Iris pigment epithelial cell (primary cell): ENCODE measurements at places on chromosomes 5 and 9.

GRCh38 chr5:150217873-150218692 lies 28.2 kb downstream of the SLC6A7 start:
- peak; percentile 78 for DNase-seq

GRCh38 chr9:110958847-110959246 lies 79.4 kb downstream of the LPAR1 start:
- no peak for DNase-seq

- no peak for DNase-seq
These were observed 7.4 kb downstream of the TLX3 start for GRCh38 chr5:171316258-171317121.

- DNase-seq, result peak; percentile 89
These were observed 20.0 kb upstream of the SPATA31E1 start for GRCh38 chr9:87862536-87863268.

DNA sequence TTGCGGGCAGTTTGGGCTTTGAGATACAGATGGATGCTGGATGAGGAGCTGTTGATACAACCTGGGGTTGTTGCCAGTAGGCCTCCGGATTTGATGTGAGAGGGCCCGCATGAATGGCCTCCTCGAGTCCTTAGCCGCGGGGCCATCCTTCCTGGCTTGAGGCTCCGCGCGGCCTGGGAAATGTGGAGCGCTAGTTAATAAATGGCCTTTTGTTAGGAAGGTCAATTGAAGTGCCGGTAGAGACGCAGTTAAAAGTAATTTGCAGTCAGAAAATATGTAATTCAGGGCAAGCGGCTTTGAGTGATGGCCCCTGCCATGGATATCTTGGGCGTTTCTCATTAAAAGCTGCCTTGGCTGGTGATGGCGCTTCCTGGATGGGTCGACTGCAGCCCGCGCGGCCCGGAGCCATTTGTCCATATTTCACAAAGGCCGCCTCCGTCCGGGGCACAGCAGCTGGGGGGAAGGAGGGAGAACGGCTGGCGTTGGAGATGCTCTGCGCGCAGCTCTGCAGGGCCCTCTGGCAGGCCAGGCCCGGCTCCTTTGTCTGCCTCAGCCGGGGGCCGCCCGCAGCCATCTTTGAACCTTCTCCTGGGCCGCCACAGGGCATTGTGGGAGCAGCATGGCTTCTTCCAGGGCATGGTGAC lies 11.2 kb downstream of the MVB12B start:
- DNase-seq, result no peak

DNA sequence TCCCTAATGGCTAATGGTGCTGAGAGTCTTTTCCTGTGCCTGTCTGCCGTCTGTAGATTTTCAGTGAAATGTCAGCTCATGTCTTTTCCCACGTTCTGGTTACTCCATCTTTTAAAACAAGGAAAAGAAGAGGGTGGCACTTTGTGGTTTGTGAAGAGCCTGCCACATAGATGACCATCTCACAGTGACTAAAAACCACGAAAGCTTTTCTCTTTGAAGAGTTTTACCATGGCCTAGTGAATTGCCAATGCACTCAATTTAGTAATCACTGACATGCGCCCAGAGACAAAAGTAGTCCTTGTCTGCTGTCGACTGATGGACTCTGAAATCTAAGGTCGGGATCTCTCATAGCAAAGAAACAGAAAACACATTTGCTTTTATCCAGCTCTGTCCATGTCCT lies 50.4 kb downstream of the SPATA31C2 start:
- no peak for DNase-seq

- peak; percentile 40 for DNase-seq
These were observed 149.5 kb downstream of the C9orf152 start for GRCh38 chr9:110058304-110058953.

DNA sequence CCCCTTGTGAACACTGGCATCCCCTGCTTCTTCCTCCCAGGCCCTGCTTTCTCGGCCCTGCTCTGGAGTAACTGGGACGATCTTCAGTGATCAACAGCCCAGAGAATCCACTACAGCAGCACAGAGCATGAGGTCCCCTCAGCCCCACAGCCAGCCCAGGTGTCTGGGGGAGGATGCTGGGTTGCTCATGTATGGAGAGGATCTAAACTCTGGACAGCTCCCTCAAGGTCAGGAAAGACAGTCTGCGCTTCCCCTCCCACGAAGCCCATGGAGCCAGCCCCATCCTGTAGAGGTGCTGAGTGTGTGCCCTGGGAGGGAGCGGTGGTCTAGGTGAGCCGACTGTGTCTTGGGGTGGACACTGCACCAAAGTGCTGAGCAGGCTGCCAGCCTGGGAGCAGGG lies 190.2 kb downstream of the GABBR2 start:
- DNase-seq, result no peak

DNA sequence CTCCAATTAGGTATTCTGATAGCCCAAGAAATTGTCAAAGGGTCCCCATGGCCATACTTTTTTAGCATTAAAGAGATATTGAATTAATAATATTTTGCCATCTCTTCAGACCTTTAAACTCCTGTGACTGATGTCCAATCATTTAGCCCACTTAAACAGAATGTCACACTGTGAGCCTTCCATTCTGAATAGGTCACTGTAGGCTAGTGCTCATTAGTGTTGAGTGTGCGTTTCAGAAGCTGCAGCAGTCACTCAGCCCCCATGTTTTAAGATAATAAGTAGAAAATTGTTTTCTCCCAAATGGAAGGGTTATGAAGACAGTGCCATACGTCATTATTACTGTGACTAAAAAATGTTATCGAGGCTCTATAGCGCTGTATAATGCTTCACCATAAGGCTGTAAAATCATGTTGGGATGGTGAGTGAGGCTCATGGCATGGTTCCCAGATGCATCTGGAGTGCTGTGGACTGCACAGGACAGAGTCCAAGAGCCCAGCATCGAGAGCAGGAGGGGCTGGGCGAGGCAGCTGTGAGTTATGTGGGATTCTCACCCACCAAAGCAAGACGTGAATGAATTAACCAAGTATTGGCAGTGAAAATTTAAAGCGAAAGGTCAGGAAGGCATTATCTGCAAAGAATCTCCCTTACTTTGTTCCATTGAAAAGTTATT lies 2112.9 kb upstream of the WWC1 start:
- no peak for DNase-seq

DNA sequence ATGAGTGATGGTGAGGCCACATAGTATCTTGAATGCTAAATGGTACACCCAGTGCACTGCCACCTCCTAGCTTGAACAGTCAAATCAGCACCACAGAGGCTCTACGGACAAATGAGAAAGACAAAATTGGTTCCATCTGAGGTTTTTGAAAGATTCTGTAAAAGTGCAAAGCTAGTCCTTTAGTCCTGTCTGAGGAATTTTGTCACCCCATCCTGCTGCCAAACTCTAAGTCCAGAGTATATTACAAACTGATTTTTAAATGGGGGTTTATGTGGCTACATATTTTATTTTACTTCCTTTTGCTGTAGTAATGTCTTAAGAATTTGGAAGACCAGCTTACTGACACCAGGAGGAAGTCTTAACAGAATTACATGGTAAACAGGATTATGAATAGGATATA lies 7.7 kb downstream of the FREM1 start:
- DNase-seq, result no peak

GRCh38 chr5:151153766-151154272 lies 3.8 kb downstream of the ANXA6 start:
- peak; percentile 43 for DNase-seq

- DNase-seq, result peak; percentile 92
These were observed 64.6 kb downstream of the ENC1 start for GRCh38 chr5:74575741-74576538.

DNA sequence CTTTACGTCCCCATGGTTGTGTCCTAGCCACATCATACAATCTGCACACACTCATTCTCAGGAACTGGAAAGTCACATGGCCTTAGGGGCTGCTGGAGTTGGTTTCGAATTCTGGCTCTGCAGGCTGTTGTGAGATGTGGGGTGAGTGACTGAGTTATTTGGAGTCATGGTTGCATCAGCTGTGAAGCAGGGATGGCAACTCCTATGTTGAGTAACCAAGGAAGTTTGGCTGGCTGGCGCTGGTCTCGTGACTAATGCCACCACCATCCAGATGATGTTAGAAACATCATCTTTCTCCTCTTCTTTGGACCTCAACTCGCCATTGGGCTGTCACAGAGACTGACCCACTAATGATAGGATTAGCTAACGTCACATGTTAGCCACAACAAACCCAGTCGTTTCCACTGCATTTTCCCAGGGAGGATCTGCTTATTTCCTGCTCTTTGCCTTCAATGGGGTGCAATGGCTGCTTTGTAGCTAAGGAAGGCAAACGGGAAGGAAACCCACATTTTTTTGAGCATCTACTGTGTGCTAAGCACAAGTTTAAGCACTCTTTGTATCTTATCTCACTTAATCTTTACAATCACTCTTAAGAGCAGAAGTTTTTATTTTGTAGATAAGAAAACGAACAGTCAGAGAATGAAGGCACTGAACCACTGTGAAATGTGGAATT lies 78.1 kb upstream of the UBTD2 start:
- peak; percentile 95 for DNase-seq

DNA sequence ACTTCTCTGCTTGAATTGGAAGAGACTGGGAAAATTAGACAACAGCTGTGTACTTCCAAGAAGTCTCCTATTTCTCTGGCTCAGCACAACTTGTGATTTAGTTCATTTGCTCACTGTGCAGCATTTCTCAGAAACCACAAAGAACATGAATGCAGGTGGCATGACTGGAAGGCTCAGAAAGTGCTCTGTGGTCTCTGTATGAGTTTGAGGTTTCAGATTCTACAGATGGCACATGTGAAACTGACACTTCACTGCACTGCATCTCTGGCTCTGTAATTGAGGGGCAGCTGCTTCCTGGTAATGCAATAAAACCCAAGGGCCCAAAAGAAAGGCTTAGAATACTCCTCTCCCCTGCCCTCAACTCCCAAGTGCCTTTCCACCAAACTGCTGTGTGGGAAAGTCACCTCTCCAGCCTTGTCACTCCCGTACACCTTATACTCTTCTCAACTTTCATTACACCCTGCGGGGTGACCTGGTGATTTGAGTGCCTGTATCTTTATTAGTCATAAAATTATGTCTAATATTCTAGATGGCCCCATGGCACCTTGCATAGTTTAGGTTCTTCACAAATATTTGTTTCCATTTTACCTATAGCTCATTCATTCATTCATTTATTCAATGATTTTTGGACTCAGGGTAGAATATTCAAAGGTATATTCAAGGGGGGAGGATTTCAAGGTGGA lies 82.5 kb downstream of the ESM1 start:
- peak; percentile 88 for DNase-seq

GRCh38 chr5:134101686-134102439 lies 12.6 kb upstream of the TCF7 start:
- DNase-seq, result no peak

- DNase-seq, result no peak
These were observed 70.7 kb downstream of the NSD1 start for GRCh38 chr5:177204281-177204680.

DNA sequence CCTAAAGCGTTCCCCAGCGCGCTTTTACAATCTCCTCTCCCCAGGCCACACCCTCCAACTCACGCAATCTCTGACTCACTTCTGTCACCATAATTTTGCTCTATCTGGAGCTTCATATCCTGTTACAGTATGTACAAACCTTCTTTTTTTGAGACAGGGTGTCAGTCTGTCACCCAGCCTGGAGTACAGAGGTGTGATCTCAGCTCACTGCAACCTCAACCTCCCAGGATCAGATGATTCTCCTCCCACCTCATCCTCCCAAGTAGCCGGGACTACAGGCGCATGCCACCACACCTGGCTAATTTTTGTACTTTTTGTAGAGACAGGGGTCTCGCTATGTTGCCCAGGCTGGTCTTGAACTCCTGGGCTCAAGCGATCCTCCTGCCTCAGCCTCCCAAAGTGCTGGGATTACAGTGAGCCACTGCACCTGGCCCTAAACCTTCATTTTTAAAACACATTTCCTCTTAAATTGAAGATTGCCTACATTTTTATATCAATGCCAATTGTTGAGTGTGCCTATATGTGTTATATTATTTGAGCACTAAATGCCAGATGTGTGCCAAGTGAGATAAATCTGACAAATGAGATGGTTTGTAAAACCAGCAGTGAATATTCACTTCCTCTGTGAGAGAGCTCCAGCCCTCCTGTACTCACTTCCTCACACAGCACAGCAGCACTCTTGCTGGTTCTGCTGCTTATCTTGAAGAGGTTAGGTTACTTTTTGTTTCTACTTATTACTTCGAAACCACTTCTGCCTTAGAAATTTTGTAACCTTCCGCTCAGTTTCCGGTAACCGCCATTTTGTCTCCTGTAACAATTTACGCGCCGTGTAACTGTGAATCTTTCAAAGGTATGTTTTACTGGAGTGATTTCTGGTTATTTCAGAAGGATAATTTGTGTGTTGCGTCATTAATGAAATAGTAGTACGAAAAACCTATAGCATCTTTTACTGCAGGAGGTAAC lies 57.9 kb downstream of the DOCK8 start:
- DNase-seq, result no peak

GRCh38 chr5:59182760-59183159 lies 599.9 kb downstream of the RAB3C start:
- DNase-seq, result no peak

DNA sequence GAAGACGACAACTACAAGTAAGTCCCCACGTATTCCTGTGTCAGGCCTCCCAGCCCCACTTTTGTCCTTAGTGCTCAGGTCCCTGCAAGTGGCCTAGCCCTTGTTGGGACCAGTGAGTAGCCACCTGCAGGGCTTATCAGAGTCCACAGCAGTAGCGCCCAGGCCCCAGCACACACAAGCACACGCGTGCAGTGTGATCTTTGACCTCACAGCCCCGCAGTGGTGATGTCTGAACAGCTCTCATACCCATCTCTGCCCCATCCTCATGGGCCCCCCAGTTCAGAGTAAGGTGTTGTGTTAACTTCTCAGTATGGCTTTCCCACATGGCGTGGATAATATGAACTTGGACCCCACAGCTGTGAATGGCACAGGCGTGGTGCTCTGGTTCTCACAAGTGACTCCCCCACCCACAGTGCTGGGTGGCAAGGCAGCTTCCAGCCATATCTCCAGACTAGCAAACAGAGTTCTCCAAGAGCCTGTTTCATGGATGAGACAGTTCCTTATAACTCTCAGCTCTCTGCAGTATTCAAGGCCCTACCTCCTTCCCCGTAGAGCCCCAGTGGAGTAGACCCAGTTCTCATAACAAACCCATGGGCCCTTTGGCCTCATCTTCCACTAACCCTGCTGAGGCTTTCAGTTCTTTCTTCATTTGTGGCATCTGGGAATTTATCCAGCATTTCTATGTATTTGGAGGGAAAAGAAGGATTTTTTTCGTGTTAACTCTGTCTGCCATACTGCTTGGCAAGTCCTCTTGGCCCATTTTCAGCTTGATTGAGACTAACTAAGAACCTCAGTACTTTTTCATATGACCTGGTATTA lies 46.5 kb upstream of the ANGPTL2 start:
- DNase-seq, result no peak

- no peak for DNase-seq
These were observed at the start of gene PSD2 for GRCh38 chr5:139795074-139796001. PSD2 (plus strand) TSS chr5:139795808; CDS start chr5:139809441, 13,633 bp downstream.

GRCh38 chr9:91465420-91465819 lies 41.8 kb upstream of the NFIL3 start:
- peak; percentile 12 for DNase-seq

- DNase-seq, result peak; percentile 30
These were observed 75.2 kb downstream of the LMNB1 start for GRCh38 chr5:126852091-126852571.

GRCh38 chr5:18920966-18921365 lies 1067.0 kb downstream of the CDH18 start:
- DNase-seq, result no peak

- DNase-seq, result no peak
These were observed 90.9 kb upstream of the GPR151 start for GRCh38 chr5:146606893-146607292.
